ENCODE measurements at places on chromosomes 2 and 18.

DNA sequence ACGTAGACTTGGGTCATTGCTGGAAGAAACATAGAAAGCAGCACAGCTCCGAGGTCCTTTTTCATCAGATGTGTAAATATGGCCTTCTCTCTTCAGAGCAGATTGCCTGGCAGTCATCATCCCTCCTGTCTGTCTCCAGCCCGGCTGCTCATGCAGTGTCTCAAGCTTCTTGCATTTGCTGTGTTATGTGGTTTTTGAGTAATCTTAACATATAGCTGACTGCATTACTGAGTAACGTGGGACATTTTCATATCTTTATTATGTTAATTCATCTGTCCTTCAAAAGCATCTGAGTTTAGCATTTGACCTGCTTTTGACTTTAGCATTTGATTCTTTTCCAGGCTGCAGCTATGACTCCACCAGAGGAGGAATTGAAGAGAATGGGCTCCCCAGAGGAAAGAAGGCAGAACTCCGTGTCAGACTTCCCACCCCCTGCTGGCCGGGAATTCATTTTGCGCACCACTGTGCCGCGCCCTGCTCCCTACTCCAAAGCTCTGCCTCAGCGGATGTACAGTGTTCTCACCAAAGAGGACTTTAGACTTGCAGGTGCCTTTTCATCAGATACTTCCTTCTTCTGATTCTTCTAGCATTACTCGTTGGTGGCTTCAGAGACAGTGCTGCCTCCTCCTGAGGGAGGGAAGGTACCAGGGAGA is 116.2 kb downstream of the RAB3GAP1 start:
- no peak for DNase-seq

GRCh38 chr2:40474306-40474705 is 22.4 kb upstream of the SLC8A1 start:
- DNase-seq: no peak

- no peak for DNase-seq
These were observed 270.4 kb upstream of the MC4R start for GRCh38 chr18:60643009-60643408.

DNA sequence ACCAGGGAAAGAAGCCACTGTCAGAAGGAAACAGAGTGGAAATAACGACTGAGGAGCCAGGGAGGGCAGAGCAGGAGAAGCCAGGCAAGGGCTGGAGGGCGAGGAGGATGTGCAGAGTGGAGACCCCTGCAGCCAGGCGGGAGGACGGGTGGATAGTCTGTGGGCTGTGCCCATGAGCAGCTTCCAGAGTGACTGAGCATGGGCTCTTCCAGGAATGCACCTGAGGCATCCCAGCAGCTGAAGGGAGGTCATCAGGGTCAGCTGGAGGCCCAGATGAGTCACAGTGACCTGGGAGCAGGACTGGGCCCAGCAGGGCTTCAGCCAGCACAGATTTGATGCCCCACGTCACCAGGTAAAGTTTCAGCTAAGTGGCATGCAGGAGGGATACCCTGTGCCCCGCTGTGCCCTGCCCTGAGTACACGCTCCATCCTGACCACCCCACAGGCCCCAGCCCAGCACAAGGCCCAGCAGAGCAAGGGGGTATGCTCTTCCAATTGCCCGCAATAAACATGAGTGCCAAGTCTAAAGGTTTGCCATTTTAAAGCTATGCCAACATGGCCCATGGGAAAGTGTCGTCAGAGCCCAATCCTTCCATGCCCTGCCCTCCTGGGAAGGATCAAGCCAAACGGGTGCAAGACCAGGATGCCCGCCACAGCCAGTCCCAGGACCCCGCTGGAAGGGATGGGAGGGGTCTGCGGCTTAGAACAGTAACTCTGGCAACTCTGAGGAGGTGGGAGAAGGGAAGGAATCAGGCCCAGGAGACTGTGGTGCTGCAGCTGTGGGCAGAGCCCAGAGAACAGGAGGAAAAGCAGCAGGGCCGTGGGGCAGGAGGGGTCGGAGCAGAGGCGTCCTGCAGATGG is 85.7 kb downstream of the SEPTIN10 start:
- DNase-seq: no peak

GRCh38 chr2:59395119-59395518 is 1154.0 kb upstream of the FANCL start:
- DNase-seq: no peak

- DNase-seq: no peak
These were observed 144.4 kb downstream of the PTPRM start for GRCh38 chr18:7711495-7711894.
